ENCODE measurements at places on chromosomes 1 and 21.

GRCh38 chr1:25944986-25945385, 38.8 kb upstream of the STMN1 start:
- no peak for DNase-seq

- DNase-seq = no peak
Measured at GRCh38 chr1:88528792-88529191, 155.3 kb upstream of the PKN2 start.

DNA sequence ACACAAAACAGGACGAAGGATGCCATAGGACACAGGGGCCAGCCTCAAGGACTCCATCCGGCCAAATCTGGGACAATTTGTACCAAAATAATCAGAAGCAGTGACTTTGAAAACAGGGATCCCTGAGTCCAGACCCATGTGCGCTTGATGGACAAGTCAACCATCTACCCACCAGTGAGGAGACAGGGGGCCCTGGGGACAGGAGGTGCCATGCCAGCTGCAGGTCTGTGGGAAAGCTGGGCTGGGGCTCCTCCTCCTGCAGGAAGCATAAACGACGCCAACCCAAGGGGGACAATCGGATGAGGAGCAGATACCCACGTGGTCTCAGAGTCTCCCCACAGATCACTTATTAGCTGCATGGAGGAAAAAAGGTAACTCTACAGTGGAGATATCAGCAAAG, 50.6 kb downstream of the NPHP4 start:
- DNase-seq = no peak

DNA sequence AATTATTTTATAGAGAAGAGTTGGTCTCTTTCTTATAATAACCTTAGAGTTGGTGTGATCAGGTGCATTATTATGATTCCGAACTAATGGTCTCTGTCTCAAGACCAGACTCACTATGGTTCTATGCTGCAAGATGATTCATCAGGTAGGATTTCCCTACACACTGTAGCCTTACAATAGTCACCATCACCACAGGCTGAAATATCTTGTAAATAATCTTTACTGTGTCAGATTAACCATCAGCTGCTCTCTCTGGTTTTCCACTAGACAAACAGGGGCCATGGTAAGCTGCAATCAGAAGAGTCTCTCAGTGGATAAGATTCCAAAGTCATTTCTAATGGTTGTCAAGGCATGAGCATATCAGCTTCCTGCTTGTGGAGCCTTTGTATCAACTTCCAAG, 4.4 kb upstream of the GBP4 start:
- DNase-seq = no peak

- no peak for DNase-seq
Measured at GRCh38 chr1:68173283-68173935, 58.9 kb downstream of the WLS start.

- DNase-seq = no peak
Measured at GRCh38 chr1:104702731-104703130, 953.0 kb downstream of the AMY1C start.

- DNase-seq = peak; percentile 46
Measured at GRCh38 chr1:226548256-226549093, at the start of gene STUM. TSS of gene STUM (plus strand) at chr1:226548764. CDS start at chr1:226548905, 141 bp downstream.

DNA sequence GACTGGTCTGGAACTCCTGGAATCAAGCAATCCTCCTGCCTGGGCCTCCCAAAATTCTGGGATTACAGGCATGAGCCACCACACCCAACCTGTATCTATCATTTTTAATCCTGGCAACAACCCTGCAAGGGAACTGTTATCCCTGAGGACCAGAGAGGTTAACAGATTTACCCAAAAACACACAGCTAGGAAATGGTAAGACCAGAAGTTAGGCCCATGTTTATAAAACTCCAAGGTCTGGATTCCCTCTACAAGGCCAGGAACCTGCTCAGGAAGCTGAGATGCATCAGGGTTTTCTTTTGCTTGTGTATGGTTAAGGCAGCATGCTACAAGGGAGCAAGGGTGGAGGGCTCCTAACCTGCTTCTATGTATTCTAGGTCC, 17.8 kb upstream of the TTC39A start:
- DNase-seq = no peak

DNA sequence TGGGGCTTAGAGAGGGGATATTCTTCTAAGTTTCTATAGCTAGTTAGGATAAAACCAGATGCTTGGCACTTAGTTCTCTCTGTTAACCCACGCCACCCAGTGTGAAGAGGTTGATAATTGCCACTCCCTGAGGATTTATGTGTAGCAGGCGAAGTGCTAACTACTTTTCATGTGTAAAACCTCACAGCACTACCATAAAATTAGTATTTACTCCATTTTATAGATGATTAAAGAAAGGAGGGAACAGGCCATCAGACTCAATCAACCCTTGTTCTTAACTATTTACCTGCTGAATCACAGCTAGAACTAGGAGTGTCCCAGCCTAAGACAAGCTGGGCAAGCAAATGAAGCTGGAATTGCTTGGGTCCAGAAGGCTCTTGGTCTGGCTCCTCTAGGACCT, 8.9 kb downstream of the LIN28A start:
- no peak for DNase-seq
